Activated T-helper 1 cell treated with anti-CD3 and anti-CD28 coated beads, Interleukin-2, amount 50 U/mL, for 16 hours (primary cell): ENCODE measurements at places on chromosomes 13 and 19.

DNA sequence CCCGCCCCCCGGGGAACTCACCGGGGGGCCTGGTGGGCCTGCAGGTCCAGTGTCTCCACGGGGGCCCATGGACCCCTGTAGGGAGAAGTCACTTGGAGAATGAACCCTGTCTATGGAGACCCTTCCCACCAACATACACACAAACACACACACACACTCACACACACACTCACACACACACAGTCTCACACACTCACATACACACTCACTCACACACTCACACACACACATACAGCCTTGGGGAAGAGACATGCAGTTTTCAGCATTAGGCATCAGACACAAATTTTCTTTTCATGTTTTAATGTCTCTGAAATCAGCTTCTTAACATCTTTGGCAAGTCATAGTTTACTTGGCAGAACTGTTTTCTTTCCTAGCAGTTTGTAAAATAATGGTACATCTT lies 31.0 kb upstream of the OLFM2 start:
- no peak for DNase-seq

DNA sequence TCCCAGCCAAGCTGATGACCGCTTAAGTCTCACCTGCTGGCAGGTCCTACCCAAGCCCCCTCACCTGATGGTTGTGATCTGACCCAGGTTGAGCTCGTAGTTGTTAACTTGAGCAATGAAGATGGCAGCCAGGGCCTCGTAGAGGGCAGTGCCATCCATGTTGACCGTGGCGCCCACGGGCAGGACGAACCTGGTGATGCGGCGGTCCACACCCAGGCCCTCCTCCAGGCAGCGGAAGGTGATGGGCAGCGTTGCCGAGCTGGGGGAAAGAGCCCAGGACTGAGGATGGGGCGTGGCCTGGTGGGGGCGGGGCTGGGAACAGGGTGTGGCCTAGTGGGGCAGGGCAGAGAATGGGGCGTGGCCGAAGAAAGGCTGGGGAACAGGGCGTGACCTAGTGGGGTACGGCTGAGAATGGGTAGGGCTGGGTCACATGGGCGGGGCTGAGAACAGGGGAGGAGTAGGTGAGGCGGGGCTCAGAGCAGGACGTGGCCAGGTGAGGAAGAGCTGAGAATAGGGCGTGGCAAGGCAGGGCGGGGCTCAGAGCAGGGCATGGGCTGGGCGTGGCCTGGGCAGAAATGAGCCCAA lies 12.9 kb downstream of the OR7C2 start:
- no peak for DNase-seq

- DNase-seq = no peak
These were observed 179.7 kb upstream of the ZNF507 start for GRCh38 chr19:32165750-32166149.

GRCh38 chr13:77139306-77139705 lies 112.3 kb upstream of the FBXL3 start:
- no peak for DNase-seq

DNA sequence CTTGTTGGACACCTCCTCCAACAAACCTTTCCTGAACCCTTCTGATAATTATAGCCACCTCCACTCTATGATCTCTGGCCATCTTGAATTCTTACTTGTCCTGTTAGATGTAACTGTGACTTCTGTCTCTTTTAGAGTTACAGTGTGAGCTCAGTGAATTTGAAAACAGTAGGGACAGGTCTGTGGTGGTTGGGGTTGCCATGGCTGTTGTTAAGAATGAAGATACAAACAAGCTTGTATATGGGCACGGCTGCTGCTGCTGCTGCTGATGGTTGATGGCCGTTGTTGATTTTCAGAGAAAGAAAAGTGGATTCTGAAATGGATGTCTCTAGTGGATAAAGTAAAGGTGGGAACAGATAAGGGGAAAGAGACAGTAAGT lies 101.5 kb downstream of the STARD13 start:
- DNase-seq = no peak

DNA sequence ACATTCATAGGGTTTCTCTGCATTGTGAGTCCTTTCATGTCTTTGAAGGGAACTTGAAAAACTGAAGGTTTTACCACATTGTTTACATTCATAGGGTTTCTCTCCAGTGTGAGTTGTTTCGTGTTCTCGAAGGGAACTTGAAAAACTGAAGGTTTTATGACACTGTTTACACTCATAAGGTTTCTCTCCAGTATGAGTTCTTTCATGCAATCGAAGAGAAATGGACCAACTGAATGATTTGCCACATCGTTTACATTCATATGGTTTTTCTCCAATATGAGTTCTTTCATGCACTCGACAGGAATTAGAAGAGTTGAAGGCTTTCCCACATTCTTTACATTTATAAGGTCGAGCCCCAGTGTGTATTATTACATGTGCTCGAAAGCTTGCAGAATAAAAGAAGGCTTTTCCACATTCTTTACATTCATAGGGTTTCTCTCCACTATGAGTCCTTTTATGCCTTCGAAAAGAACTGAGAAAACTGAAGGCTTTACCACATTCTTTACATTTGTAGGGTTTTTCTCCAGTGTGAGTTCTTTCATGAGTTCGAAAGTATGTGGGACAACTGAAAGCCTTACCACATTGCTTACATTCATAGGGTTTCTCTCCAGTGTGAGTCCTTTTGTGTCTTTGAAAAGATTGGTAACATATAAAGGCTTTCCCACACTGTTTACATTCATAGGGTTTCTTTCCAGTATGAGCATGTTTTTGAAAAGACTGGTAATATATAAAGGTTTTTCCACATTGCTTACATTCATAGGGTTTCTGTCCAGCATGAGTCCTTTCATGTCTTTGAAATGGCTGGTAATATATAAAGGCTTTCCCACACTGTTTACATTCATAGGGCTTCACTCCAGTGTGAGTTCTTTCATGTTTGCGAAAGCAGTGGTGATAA lies 20.7 kb downstream of the ZNF14 start:
- no peak for DNase-seq

GRCh38 chr13:27917121-27917947 lies 2.5 kb upstream of the PDX1 start:
- no peak for DNase-seq

GRCh38 chr13:64725492-64725891 lies 2504.6 kb downstream of the PCDH9 start:
- DNase-seq = no peak

DNA sequence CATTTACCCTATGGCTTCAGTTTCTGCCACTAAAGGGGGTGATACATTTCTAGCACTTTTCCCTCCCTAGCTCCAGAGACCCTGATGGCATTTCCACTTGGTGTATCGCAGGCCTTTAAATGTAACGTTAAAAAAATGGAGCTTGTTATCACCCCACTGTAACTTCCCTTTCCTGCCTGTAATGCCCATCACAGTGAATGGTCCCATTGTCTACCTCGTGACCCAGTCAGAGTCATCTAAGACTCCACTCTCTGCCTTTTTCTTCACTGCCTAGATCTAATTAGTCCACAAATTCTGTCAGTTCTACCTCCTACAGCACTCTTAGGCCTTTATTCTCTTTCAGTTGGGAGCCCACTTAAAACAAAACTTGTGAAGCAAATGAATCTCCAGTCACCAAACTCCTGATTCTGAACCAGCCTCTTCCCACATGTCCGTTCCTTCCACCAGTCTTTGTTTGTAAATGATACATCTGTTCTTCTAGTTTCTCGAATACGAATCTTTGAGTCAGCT lies 64.8 kb downstream of the NHLRC3 start:
- DNase-seq = no peak

DNA sequence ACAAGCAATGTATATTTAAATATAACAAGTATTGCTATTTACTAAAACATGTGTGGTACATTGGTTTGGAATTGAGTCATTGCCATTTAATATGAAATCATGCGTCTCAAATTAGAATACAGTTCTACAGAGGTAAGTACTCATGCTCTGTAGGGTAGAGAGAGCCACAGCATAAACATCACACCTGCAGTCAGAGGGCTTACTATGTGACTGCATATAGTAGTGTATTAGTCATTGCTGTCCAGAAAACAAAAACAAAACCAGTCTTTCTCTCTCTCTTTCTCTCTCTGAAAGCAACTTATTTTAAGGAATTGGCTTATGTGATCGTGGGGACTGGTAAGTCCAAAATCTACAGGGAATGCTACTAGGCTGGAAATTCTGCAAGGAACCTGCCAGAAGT lies 370.3 kb downstream of the GPC5 start:
- no peak for DNase-seq

DNA sequence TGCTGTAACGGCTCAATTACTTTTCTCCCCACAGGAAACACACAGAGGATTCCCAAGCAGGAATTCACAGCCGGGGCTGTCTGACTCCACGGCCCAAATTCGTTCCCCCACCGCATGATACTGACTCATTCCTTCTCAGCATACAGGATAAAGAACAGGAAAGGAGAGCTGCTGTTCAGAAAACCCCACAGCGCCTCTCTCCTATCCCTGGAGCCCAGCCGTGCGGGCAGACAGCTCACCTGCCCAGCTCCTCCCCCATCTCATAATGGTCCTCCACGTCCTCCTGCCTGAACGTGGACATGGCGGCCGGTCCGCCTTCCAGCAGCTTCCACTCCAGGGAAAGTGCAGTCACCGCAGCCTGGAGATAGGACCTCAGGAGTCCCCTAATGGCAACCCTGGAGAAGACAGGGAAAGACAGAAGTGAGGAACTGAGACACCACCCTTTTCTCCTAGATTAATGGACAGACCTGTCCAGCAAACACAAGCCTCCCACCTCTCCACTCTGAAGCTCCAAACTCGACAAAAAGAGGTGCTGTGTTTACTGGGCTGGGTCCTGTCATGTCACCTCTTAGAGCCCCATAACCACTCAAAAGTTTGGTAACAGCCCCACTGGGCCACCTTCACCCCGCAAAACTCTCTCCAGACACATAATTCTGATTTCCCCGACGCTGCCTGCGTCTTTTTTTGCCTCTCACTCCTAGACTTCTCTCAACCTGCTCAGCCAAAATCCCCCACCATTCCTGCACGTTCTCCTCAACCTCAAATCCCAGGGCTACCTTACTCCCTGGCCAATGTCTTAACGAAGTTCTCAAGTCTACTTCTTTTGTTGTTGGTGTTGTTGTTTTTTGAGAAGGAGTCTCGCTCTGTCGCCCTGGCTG lies 1.2 kb downstream of the DAPK3 start:
- DNase-seq = no peak

GRCh38 chr13:92164822-92165221 lies 766.4 kb downstream of the GPC5 start:
- DNase-seq = no peak

- no peak for DNase-seq
These were observed 8.6 kb downstream of the EPN1 start for GRCh38 chr19:55683449-55684261.

DNA sequence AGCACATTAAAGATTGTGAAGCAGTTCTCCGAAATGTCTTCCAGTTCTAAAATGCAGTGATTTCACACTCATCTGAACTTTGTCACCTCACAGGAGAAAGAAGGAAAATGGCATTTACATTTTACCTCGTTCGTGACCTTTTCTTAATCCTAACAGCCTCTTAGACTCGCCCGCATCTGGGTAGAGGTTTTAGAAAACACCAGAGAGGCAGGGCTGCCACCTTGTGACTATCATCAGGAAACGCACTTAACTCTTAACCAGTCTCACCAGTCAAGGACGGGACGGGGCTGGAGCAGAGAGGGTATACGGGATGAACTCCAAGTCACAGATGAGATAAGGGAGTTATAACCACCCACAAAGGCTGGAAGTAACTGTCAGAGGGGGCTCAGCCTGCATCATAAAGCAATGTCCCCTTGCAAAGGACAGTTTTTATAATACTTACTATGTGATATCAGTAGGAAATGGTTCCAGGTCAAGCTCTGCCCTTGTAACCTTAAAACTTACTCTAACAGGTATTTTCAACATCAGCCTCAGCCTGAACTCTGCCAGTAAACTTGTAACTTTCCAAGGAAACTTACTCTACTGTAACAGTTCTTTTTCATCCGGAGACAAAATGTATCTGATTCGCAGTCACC lies 8.6 kb upstream of the CEACAM6 start:
- peak; percentile 10 for DNase-seq

DNA sequence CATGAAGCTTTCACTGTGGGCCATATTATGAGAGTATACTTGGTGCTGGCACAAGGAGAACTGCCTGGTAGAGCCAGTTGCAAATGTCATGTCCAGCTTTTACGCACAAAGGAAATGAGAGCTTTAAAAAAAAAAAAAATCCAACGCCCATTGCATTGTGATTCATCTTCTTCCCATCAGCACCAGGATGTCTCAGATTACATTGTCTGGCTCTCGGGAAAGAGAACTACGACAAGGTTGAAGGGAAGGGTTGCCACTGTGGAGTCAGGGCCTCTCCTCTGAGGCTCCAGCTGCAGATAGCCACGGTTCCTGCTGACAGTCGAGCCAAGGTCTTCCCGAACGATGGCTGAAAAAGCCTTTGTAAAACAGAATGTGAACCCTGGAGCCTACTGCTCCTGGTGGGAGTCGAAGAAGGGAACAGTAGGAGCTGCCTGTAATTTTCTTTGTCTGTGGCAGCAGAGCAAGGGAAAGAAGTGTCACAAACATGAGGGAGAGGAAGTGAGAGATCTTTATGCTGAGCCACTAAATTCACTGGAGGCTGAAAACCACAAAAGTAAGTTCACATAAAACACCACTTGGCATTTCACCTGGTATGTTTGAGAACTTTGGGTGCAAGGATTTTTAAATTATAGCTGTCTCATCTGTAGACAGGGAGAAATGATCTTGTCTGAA lies 704.7 kb downstream of the DIAPH3 start:
- no peak for DNase-seq

- DNase-seq = peak; percentile 27
These were observed at the start of gene KCNN4 for GRCh38 chr19:43780706-43781525. KCNN4 (minus strand) TSS chr19:43780973; CDS start chr19:43780861, 112 bp downstream.

DNA sequence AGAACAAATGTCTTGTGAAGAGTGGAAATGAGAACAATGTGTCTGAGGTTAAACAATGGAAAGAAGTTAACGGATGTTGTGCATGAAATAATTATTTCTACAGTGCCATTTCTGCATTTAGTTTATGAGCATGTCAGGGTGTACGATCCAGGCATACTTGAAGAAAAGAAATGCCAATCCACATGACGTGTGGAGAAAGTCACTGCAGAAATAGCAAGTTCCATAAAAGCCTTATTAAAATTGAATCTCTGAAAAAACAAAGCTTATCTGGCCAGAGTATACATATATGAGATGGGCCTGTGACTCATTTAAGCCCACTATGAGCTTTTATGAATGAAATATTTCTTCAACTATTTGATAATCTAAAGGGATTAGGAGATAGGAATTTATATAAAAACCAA lies 426.1 kb downstream of the EFNB2 start:
- no peak for DNase-seq

DNA sequence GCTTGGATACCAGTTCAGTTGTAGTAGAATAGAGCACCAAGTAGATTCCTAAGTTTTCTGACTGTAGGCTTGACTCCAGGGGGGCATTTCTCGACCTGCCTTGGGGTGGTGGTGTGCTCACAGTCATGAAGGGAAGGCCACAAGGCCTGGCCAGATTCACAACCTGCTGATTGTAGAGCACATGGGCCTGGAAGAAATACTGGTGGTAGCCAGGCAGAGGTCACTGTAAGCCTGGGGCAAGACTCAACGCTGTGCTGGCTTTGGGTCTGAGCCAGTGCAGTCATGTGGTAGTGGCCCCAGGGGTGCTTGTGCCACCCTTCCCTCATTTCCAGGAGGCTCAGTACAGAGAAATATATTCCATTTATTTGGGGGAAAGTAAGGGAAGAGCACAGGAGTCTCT lies 832.3 kb upstream of the SLC10A2 start:
- no peak for DNase-seq
